Fibroblast of mammary gland (primary cell): ENCODE measurements at places on chromosomes 5 and 9.

GRCh38 chr5:14879937-14880589 is 8.5 kb upstream of the ANKH start:
- peak; percentile 39 for DNase-seq

GRCh38 chr5:112004867-112005622 is 248.1 kb upstream of the NREP start:
- DNase-seq, result peak; percentile 92

GRCh38 chr9:14316602-14317300 is 2.8 kb upstream of the NFIB start:
- DNase-seq, result no peak

- peak; percentile 83 for DNase-seq
Measured at GRCh38 chr9:124390794-124391658, 24.2 kb downstream of the PSMB7 start.

- peak; percentile 77 for DNase-seq
Measured at GRCh38 chr9:130833031-130833990, 1.7 kb upstream of the ABL1 start.

- peak; percentile 62 for DNase-seq
Measured at GRCh38 chr5:109830955-109831502, 141.3 kb downstream of the MAN2A1 start.

GRCh38 chr9:13324988-13325387 is 45.5 kb upstream of the MPDZ start:
- DNase-seq, result peak; percentile 21

- DNase-seq, result no peak
Measured at GRCh38 chr5:58919833-58920232, 337.0 kb downstream of the RAB3C start.

GRCh38 chr5:138454121-138454520 is 11.2 kb upstream of the EGR1 start:
- DNase-seq, result no peak

- DNase-seq, result peak; percentile 58
Measured at GRCh38 chr5:94010814-94011213, 269.4 kb upstream of the POU5F2 start.

DNA sequence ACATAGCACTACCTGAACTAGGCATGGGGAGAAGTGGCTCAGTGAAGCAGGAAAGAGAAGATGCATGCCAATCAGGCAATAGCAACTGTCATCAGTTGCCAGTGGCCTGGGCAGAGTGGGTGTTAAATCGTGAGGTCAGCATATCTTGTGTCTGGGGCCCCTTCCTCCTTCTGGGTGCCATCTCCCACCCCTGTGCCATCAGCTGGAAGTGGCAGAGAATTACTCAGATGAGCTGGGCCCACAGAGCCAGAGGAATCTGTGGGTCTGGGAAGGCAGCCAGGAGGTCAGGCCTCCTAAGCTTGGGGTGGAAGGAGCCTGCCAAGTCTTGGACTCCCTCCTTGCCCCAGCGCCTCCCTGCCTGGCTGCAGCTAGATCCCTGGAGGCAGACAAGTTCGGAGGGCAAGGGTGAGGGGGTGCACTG is 66.5 kb downstream of the GALNT12 start:
- DNase-seq, result peak; percentile 66
